A172 (cell line): ENCODE measurements at places on chromosomes 3 and 15. TPM values are rescaled to one million over a fixed set of nuclear protein-coding genes. Genes with fewer than 3 reads are reported as not detected.

Gene DNAH12
- 0.12 TPM in 1 of 2 replicates, not detected in the other for total RNA-seq

Gene LYSMD2
- total RNA-seq, result 25.9 and 27.3 TPM in 2 replicates

Gene ROPN1B
- not detected in 2 replicates for total RNA-seq

DNA sequence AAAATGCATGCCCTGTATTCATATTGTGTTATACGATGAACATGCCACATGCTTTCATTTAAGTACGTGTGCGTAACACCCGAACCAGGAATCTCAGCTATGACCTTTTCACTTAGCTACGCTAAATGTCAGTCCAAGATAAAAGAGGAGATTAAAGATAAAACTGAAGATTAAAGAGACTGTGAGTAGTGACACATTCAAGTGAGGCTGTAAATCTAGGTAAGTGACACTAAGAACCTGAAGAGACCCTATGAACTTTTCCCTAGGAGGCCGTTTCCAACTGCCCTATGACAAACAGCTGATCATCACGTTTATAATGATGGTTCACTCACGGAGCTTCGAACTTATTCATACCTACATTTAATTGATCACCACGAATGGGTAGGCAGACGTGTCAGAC lies 32.2 kb downstream of the TFRC start:
- no peak for DNase-seq

DNA sequence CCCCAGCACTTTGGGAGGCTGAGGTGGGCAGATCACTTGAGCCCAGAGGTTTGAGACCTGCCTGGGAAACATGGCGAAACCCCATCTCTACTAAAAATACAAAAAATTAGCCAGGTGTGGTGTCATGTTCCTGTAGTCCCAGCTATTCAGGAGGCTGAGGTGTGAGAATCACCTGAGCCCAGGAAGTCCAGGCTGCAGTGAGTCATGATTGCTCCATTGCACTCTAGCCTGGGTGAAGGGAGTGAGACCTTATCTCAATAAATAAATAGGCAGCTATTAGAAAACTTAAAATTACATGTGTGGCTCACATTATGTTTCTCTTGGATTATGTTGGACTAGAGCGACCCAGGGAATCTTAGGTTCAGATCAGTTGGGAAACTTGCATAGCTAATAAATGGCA lies 69.7 kb downstream of the RPLP1 start:
- no peak for DNase-seq

GRCh38 chr3:122322095-122323075 lies 2.7 kb upstream of the CSTA start:
- no peak for DNase-seq

Gene GADL1
- 0.02 TPM in 1 of 2 replicates, not detected in the other for total RNA-seq

- no peak for DNase-seq
Observed at GRCh38 chr15:97081666-97082226, 751.2 kb downstream of the NR2F2 start.

GRCh38 chr3:103968131-103968530 lies 1398.6 kb upstream of the ALCAM start:
- no peak for DNase-seq

DNA sequence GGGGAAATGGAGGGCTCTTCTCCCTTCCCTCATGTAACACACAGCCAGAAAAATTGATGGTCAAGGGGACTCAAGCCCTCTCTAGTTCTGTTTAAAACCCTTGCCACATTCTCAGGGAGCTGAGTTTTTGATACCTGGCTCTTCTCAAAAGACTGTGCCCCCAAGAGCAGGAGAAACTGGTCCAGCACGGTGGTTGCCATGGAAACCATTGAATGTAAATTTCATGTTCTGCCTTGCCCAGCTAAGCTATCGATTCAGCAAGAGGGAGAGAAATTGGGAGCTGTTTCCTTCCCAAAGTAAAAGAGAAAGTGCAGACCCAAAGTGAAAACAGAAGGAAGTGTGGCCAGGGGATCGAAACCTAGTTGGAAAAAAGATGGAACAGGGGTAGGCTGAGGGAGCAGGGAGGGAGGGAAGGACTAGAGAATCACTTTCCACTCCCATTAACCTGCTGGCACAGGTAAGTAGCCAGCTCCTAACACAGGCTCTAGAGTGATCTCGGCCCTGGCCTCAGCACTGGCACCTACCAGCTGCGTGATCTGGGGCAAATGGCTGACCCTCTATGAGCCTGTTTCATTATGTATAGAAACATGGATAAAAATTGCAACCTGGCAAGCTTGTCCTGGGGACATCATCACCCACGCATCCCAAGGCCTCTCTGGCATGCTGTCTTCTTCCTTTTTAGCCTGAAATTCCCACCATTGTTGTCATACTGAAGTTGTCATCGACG lies 140.9 kb downstream of the TPRA1 start:
- DNase-seq, result no peak

- no peak for DNase-seq
Observed at GRCh38 chr3:193552923-193553322, 1.8 kb downstream of the ATP13A4 start.

DNA sequence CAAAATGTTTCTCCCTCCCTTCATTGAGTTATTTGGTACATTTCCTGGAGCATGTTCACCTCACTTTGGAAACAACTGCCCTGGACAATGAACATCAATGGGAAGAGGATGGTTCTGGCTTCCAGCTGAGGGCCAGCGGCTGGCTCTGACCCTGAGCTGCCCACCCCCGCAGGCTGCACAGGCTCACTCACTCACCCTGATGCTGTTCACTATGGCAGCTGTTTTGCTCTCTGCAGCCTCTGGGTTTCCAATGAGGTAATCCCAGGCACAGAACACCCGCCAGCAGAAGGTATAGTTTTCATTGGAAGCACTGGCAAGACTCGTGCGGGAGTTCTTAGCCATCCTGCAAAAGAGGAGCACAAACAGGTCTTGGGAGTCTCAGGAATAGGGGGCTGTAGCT lies 17.8 kb downstream of the TMC3 start:
- no peak for DNase-seq

- no peak for DNase-seq
Observed at GRCh38 chr3:121496786-121497185, 49.0 kb downstream of the POLQ start.

Gene FILIP1L
- total RNA-seq, result 29.0 and 48.1 TPM in 2 replicates

- DNase-seq, result no peak
Observed at GRCh38 chr3:147413686-147414389, 4.7 kb downstream of the ZIC1 start.

Gene PRR20G
- total RNA-seq, result not detected in 2 replicates

Gene LIPC
- total RNA-seq, result 0.55 TPM in 1 of 2 replicates, not detected in the other

Gene SEMA3F
- total RNA-seq, result 3.5 and 11.1 TPM in 2 replicates

DNA sequence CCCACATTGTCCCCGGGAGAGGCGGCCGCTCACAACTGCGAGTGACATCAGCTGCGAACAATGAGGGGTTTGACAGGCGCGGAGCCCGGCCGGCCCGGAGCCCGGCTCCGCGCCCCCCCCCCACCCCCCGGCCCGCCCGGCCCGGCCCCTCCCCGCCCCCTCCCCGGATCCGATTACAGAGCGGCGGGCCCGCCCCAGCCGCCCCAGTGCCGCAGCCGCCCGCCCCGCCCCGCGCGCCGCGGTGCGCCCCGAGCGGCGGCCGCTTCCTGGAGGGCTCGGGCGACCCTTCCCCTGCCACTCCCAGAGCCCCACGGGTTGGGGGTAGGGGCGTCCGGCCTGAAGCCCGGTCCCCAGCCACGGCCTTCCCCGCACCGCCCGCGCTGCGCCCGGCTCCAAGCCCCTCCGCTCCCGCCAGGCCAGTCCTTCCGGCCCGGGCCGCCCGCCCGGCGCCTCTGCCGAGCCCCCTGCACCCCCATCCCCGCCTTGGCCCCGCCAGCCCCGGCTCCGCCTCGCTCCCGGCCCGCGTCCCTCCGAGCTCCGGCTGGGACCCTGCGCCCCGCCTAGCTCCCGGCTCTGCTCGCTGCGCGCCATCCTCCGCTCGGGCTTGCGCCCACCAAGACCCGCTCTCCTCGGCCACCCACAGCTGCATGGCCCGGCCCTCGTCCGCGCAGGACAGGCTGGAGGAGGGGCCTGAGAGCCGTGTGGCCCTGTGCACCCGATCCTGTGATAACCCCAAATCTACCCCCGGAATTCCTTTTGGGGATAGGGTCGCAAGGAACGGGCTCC lies at the start of gene PCBP4:
Gene PCBP4 (minus strand): TSS at position 71 of the 786 bp plus-strand sequence. CDS start 6,214 bp downstream, outside the sequence.
- DNase-seq, result no peak
